ENCODE measurements at places on chromosomes 13 and 19.
A peak's percentile ranks its signal among the peaks of the same experiment; 100 is the strongest.

DNA sequence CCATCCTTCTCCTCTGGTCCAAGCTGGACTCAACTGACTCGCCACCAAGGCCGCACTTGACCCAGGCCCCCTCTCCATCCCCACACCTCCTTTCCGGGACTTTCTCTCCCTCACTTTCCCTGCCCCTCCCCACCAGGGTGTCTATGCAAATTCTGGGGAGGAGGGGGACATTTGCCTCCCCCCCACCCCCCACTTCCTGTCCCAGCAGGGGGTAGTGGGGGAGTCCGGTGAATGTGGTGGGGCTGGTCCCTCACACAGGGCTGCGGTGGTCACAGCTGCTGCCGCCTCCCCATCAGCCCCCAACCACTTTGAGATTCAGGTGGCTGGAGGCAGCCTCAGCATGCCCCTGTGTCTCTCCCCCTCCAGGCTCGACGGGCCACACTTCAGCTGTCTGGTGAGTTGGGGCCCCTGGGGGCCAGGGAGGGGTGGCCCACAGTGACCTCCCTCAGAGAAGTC is 870 bp downstream of the SPIB start:
- no peak for DNase-seq

- DNase-seq: no peak
These were observed 880.4 kb downstream of the EFNB2 start for GRCh38 chr13:105655046-105655445.

- DNase-seq: no peak
These were observed 452.7 kb downstream of the TSHZ3 start for GRCh38 chr19:30896554-30896953.

DNA sequence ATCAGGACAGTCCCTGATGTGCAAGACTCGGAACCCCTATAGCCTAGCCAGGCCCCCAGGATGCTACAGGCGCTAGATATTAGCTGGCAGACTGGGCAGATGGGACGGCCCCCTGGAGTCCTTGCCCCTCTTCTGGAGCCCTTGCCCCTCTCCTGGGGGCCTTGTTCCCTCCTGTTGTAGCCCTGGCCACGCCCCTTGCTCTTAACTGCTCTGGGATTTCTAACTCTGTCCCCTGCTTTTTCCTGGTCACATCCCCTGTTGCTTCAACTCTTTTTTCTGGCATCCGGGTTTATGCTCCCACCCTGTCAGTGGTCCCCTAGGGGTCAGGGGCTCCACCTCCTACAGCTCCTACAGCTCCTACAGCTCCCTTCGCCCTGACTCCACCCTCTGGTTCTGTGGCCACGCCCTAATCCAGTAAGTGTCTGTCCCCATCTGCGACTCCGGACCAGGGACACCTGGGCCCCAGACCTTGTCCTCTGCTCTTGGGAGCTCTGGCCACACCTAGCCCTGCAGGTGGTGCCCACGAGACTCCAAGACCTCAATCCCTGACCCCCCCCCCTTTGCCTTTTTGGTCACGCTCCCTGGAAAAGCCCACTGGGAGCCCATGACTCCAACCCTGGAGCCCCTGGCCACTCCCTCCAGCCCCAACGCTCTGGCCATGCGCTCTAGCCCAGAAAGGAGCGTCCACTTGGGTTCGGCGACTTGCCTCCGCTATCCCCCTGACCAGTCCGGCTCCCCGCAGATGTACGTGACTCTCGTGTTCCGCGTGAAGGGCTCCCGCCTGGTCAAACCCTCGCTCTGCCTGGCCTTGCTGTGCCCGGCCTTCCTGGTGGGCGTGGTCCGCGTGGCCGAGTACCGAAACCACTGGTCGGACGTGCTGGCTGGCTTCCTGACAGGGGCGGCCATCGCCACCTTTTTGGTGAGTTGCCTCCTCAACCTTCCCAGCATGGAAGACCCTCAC is 6.8 kb downstream of the PLPPR2 start:
- DNase-seq: no peak

DNA sequence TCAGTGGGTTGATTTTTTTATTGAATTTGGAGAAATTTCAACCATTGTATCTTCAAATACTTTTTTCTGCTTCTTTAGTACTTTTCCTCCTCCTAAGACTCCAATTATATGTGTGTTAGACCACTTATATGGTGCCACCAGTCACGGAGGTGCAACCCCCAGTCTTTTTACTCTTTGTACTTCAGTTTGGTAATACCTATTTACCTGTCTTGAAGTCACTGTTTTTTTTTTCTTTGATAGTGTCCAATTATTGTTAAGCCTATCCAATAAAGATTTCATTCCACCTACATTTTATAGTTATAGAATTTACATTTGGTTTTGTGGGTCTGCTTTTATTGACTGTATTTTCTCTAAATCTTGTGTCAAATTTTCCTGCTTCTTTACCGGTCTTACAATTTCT is 14.9 kb downstream of the ZNF283 start:
- DNase-seq: no peak

- peak; percentile 40 for DNase-seq
These were observed 4.3 kb upstream of the RAP2A start for GRCh38 chr13:97429681-97430081.

DNA sequence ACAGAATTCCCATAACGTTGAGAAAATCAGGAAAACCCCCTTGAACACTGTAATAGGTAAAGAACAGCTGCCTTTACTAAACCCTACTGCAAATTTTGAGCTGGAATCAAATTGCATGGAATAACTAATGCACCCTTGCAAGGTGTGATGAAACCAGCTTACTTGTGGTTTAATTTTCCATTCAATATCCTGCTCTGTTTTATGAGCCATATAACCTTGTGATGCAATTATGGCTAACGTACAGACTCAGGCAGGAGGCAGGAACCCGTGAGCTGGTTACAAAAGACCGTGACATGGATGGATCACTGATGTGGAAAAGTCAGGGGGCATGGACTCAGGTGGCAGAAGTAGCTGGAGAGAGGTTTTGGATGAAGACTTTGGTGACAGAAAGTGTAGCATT is 438.6 kb downstream of the COG6 start:
- DNase-seq: no peak
